Activated T-cell treated with anti-CD3 and anti-CD28 coated beads, Interleukin-2, amount 50 U/mL, for 24 hours (primary cell): ENCODE measurements at places on chromosomes 1 and 21.
A peak's percentile ranks its signal among the peaks of the same experiment; 100 is the strongest.

DNA sequence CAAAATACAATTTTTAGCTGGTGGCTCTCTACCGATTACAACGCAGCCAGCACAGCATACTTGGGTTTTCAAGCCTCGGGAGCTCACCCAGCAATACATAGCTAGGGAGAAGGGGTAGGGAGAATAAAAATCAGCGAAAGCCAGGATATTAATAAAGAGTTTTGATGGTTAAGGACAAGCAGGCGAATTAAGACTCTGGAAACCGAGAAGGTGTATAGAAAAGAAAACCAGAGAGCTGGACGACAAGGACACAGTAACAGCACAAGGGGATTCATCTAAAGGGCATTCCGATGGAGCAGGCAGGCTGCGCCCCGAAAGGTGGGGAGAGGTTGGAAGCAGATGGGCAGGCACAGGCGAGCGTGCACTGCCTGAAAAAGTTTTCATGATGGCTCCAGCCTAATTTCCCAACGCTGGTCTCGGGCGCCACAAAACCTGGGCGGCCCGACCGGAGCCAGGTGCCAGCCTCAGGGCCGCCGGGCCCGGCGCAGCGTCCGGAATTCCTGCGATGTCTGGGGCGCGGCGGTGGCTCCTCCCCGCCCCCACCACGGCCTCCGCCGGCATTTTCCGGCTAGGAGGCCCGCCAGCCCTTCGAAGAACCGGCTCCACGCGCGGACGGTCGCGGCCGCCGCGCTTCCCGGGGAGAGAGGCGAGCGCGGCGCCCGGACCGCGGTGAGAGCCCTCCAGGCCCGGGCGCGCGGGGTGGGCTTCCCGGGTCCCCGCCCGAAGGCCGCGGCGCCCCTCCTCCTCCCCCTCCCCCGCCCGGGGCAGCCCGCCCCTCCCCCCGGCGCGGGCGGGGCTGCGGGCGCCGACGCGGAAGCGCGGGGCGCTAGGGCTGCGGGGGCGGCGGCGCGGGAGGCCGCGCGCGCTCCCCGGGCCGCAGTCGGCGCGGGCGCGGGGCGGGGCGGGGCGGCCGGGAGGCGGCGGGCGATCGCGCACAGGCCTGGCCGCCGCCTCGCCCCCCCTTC, 774 bp upstream of the DYRK1A start:
- H3K4me3 ChIP-seq: peak overlapping the region; percentile 91
- H3K27ac ChIP-seq: peak overlapping the region; percentile 97
- peaks cover 19% of the 10 kb centered on the region for H3K36me3 ChIP-seq
- H3K27me3 ChIP-seq: no peaks in the 10 kb centered on the region
- peak; percentile 81 for DNase-seq

- peaks cover 9% of the 10 kb centered on the region for H3K4me1 ChIP-seq
- H3K27ac ChIP-seq: no peak overlapping the region
- no peak for DNase-seq
- no peaks in the 10 kb centered on the region for H3K36me3 ChIP-seq
- H3K4me3 ChIP-seq: no peak overlapping the region
- H3K27me3 ChIP-seq: peaks cover 69% of the 10 kb centered on the region
Measured at GRCh38 chr1:85462931-85463649, 1.9 kb downstream of the DDAH1 start.

DNA sequence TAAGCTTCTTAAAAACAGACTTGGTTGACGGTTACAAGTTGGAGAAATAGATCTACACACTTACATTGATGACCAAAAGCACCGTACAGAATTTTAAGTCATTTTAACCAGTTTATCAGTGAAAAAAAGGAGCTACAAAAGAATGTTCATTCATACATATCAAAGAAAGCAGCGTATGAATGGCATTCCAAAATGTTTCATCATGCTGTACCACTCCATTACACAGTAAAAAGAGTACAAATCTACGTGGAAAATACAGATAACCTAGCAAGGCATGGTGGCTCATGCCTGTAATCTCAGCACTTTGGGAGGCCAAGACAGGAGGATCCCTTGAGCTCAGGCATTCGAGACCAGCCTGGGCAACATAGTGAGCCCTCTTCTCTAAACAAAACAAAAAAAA, 40.3 kb downstream of the ZZZ3 start:
- peaks cover 42% of the 10 kb centered on the region for H3K4me1 ChIP-seq
- H3K27ac ChIP-seq: no peak overlapping the region
- H3K27me3 ChIP-seq: no peaks in the 10 kb centered on the region
- no peak overlapping the region for H3K4me3 ChIP-seq
- peaks cover 70% of the 10 kb centered on the region for H3K36me3 ChIP-seq

DNA sequence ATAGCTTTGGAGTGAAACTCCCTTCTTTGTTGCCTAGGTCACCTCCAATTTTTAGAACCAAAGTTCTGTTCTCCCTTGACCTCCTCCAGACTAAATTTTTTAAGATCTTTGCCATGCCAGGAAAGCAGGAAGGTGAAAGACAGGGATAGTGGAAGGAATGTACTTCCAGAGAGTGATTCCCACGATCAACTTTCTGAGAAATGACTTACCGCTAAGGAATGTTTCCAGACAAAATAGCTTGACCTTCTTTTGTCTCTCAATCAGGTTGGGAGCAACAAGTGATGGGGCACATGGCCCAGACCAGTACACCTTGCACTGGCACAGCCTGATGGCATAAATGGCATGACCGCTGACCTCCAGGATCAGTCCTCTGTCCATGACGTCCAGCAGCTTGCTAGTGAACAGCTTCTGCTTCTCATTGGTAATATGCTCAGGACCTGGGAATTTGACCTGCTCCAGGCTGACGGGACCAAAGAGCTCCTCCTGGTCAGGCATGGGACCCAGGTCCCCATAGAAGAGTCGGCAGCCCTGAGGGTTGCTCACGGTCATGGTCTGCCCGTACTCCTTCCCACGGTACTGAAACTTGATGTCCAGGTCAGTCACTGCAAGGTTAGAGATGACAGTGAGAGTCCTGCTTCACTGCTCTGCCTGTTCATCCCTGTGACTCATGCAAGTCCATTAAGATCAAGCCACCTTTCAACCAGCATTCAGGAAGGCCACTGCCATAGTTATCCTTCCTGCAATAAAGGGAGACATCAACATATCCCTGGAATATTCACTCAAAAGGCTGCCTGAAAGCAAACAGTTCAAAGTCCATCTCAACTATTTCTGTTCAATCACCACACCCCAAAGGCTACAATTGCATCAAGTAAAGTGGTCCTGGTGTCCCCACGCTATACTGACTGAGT, 6.2 kb upstream of the C1orf74 start:
- peaks cover under 1% of the 10 kb centered on the region for H3K4me1 ChIP-seq
- no peak overlapping the region for H3K27ac ChIP-seq
- H3K36me3 ChIP-seq: no peaks in the 10 kb centered on the region
- no peak for DNase-seq
- peaks cover 7% of the 10 kb centered on the region for H3K27me3 ChIP-seq

GRCh38 chr21:35587841-35588380, 472.4 kb downstream of the SETD4 start:
- no peak for DNase-seq
- H3K36me3 ChIP-seq: no peaks in the 10 kb centered on the region
- H3K4me3 ChIP-seq: no peak overlapping the region
- no peak overlapping the region for H3K27ac ChIP-seq
